ENCODE measurements at places on chromosomes 1 and 21.

DNA sequence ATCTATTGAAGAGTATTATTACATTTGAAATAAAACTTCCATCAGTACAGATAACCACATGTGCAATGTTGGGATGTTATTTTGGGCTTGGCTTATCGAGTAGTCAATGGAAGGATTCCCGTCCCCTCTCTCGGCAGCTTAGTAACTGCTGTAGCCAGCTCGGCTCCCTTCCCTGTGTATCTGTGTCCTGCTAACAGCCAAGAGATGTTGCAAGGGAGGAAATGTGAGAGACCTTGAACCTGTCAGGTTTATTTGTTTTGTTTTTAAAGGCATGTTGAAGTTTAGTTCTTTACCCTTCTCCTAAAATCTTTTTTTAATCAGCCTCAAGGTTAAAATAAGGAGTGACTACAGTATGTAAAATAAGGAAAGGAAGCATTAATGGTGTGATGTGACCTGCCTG, 13.6 kb upstream of the TARS2 start:
- DNase-seq = no peak

DNA sequence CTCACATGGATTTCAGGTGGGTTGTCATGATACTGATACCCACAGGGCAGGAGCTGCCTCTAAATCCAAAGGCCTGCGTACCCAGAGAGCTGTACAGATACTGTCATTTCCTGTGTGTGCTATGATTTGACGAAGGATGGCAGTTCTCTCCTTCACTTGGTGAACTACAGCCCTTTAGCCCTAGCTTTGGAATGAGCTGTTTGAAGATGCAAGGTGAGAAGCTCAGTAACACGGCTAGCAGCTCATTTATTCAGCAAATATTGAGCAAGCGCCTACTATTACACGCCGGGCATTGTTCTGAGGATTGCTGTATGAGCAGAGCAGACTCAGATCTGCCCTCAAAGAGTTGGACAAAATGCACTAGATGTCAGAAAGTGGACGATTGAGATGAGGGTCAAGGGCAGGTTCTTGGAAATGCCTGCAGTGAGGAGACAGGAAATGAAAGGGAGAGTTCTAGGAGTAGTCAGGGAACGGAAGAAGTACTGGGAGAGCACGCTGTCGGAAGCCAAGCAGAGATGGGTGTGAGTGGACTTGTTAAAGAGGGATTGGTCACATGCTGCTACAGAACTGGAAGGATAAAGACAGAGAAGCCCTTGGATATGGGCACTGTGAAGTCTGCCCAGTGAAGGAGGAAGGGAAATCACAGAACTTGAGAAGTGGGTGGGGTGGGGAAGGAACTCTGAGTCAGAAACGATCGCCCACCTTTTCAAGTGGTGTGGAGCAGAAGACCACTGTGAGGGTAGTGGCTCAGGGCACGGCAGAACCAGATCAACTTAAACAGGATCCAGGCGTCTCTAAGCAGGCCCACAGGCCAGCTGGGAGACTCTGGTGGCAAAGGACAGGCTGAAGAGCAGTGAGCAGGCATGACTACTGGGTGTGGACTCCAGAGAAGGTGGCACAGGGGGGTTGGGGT, 7.1 kb downstream of the PTGFRN start:
- DNase-seq = no peak

DNA sequence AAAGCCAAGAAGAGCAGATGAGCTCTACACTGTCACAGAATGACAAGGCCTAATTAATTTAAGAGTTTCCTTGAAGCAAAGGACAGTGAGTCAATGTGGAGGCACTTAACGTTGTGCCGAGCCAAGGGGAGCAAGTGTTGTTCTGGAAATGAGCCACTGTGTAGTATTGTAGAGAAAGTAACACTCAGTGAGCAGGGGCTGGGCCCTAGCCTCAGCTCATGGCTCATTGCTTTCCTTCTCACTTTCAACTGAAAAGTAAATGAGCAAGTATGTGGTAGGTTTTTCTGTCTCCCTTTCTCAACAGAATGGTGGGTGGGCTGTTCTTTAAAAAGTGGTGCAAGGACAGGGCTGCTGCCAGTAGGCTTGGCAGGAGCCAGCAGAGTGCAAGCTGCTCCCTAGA, 11.8 kb upstream of the KIAA0040 start:
- no peak for DNase-seq

- no peak for DNase-seq
These were observed 17.9 kb downstream of the LRRC7 start for GRCh38 chr1:69585666-69586065.

- DNase-seq = peak; percentile 38
These were observed 2.2 kb downstream of the IL10RB start for GRCh38 chr21:33268393-33268736.

- no peak for DNase-seq
These were observed 59.1 kb downstream of the KCND3 start for GRCh38 chr1:111930356-111930755.

DNA sequence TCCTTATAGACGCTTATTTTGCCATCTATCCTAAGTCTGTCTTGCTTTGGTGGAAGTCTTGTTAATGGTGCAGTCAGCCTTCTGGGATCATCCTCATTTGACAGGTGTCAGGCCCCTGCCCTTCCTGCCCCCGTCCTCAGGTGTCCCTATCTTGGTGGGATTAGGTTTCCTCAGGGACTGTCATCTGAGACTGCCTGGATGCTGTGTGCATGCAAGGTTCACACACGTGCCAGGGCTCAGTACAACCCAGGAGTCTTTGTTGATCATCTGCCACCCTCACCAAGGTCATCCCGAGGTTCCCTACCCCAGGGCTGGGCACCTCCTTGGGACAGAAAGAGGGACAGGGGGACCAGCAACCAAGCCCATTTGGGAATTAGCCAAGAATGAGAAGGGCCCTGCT, 18.0 kb downstream of the PADI2 start:
- DNase-seq = no peak

- DNase-seq = no peak
These were observed 294.9 kb upstream of the ADGRL2 start for GRCh38 chr1:81505831-81506230.

- DNase-seq = no peak
These were observed 35.9 kb downstream of the PARP1 start for GRCh38 chr1:226371866-226372490.

- DNase-seq = no peak
These were observed 132.2 kb downstream of the LRRC53 start for GRCh38 chr1:74380252-74380651.

- DNase-seq = no peak
These were observed 797 bp upstream of the KCNJ9 start for GRCh38 chr1:160080381-160081100.

DNA sequence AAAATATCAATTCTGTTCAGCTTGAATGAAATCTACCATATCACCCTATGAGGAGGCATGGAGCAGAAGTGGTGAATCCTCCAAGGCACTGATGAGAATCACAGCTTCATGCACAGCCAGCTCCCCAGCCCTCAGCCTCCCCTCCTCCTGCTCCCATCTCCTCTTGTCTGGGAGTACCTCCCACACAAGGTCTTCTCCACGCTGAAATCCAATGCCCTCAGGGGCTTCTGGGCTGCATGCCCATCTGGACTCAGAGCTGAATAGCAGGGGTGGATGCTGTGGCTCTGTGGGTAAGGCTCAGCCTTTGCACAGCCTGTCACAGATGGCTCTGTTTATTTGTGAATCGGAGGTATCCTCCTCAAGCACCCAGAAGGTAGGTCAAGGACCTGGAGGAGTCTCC, 48.6 kb downstream of the KCNC4 start:
- no peak for DNase-seq

DNA sequence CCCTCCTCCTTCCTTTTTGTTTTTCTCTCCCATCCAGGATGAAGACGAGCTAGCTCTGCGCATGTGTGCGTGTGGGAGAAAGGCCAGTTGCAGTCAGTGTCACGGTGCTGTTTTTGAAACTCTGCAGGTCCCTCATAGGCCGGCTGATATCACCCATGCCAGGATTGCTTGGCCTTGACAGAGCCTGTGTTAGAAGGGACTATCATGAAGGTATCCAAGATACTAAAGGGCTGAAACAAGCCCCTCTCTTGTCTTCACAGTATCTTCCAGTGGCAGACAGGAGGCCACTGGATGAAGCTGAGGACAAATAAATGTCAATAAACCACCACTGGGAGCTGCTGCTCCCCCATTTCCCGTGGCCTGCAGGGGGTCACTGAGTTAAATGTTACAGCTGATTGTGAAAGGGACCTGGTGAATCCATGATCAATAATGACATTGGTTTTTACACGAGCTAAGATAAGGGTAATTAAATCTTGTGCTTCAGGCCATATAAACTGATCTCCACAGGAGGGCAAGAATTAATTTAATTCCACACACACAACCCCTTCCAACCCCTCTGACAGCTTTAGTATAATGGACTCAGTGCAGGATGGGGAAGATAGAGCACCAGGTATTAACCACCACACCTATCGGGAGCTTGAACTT, 64.6 kb upstream of the TARBP1 start:
- DNase-seq = no peak

DNA sequence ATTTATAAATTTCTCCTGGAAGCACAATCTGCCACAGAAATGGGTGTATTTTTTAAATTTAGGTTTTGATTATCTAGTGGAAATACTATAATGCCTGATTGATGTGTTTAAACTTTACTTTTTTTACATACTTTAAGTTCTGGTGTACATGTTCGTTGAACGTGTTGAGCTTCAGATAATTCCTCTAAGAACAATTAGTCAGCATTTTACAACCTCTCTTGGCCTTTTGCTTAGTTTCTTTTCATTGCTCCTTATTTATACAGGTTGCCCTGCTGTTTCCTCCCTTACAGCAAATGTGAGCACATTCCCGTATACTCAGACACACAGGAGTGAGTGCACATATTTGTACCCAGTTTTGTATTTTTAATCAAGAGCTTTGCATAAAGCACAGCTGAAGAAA, 1038.9 kb downstream of the BRINP3 start:
- DNase-seq = no peak

GRCh38 chr21:24224422-24224821, 1382.9 kb downstream of the MRPL39 start:
- no peak for DNase-seq

- no peak for DNase-seq
These were observed 57.7 kb downstream of the SELENOF start for GRCh38 chr1:86856196-86856595.

GRCh38 chr21:41916888-41917433, 36.9 kb downstream of the C2CD2 start:
- DNase-seq = no peak

GRCh38 chr1:203081465-203082230, 4.2 kb downstream of the MYOG start:
- DNase-seq = no peak

DNA sequence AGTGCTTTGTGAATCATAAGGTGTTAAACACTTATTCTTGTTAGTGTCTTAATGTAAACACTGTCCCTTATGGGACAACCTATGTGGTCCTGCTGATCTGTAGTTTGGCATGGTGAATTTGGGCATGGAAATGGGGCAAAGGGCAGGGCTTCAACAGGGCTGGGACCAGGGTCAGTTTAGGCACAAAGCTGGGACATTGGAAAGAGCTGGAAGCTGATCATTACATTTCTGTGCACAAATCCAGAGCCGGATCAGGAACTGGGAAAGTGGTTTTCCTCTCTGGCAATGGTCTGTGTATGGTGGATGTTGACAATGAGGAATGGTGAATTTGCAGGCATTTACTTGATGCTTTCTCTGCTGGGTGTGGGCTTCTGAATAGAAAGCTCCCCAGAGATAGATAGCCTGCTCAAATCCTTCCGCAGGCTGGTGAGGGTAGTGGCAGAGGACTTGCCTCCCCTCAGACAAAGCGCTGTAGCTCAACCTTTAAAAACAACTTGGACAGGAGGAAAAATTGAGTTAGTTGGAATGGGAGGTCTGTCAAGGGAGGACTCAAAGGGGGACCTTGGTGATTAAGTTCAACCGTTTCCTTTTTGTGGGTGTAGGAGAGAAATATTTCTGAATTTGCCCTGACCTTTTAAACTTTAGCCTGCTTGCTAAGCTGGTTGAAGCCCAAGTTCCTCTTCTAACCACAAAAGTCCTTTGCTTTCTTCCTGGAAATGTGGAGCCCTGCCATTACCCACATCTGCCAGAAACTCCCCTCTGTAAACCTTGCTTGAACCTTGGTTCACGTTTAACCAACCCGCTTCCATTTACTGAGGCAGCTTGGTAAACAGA, 35.3 kb downstream of the HLX start:
- DNase-seq = peak; percentile 60

GRCh38 chr1:185853739-185854138, 119.5 kb downstream of the HMCN1 start:
- DNase-seq = no peak

DNA sequence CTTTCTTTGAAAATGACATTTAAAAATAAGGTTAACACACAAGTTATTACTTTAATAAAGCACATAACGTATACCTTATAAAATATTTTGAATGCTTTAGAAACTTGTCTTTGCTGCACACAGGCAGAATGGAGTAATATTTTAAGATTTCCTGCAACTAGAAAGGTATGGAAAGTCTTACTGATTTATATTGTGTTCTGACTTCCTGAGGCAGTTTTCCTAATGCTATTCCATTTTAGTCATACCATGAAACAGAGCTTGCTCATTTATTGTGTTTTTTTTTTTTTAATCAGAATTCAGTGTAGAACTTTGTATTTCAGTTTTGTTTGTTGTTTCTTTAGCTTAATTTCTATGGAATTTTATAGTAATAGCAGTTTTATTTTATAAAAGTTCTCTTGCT, 60.9 kb upstream of the S1PR1 start:
- DNase-seq = no peak

GRCh38 chr1:184929711-184930202, 44.6 kb downstream of the NIBAN1 start:
- DNase-seq = no peak

- no peak for DNase-seq
These were observed 54.6 kb upstream of the POU2F1 start for GRCh38 chr1:167165948-167166689.

- no peak for DNase-seq
These were observed 19.7 kb downstream of the COG2 start for GRCh38 chr1:230661976-230662375.

- DNase-seq = no peak
These were observed at the start of gene NBL1 for GRCh38 chr1:19643602-19644394. TSS of gene NBL1 (plus strand) at chr1:19644311. CDS start at chr1:19655031, 10,720 bp downstream.

Measured in CD14-positive monocyte (primary cell).